ENCODE measurements at places on chromosomes 2 and 18.

DNA sequence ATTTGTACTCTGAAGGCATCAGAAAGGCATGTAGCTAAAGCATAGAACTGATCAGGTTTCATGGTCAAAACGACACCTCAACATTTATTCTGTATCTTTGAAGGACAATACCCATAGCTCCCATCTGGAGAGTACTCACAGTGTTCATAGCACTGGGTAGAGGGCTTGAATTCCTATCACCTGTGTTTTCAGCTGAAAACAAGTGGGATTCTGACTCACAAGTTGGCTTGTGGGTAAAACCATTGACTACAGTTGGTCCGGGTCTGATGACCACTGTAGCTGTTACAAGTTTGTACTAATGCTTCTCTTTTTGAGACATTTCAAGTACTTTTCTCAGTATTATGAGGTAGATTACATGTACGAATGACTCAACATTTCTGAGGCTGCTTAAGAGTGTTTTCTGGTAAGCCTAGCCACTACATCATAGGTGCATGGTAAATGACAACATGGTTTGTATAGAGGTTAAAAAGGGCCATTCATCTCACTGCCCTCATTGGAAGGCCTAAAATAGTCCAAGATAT is 68.6 kb upstream of the PELI1 start:
- DNase-seq: no peak

- DNase-seq: no peak
Measured at GRCh38 chr2:72090781-72091482, 56.7 kb downstream of the CYP26B1 start.

DNA sequence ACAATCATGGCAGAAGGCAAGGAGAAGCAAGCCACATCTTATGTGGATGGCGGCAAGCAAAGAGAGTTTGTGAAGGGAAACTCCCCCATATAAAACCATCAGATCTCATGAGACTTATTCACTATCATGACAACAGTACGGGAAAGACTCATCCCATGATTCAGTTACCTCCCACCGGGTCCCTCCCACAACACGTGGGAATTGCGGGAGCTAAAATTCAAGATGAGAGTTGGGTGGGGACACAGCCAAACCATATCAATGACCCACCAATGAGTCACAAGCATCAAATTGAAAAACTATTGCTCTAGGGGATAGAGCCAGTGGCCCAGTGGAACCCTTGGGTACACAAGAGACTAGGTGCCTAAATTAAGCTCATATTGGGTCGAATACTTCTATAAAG is 157.4 kb downstream of the FBXO15 start:
- DNase-seq: peak; percentile 63

DNA sequence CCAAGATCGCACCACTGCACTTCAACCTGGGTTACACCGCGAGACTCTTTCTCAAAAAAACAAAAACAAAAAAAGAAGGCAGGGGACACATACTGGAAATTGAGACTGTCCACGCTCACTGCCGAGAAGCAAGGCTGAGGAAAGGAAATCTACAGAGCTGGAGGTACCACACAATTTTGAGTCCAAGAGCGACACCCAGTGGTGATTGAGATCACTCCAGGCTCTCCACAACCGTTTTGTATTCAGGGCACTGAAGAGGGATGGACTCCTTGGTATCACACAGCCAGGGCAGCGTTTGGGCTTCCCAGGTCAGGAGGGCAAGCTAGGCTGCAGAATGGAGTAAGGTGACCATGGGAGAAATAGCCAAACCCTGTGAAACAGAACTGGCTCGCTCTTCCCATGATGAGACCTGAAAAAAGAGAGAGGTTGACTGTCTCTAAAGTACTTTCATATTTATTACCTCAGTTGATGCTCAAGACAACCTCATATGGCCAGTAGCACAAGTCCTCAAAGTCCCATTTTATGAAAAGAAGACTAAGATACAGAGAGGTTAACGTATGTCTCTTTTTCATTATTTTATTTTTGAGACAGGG is 74.5 kb upstream of the YPEL5 start:
- DNase-seq: no peak

- DNase-seq: no peak
Measured at GRCh38 chr2:121316986-121317385, 32.0 kb upstream of the TFCP2L1 start.

DNA sequence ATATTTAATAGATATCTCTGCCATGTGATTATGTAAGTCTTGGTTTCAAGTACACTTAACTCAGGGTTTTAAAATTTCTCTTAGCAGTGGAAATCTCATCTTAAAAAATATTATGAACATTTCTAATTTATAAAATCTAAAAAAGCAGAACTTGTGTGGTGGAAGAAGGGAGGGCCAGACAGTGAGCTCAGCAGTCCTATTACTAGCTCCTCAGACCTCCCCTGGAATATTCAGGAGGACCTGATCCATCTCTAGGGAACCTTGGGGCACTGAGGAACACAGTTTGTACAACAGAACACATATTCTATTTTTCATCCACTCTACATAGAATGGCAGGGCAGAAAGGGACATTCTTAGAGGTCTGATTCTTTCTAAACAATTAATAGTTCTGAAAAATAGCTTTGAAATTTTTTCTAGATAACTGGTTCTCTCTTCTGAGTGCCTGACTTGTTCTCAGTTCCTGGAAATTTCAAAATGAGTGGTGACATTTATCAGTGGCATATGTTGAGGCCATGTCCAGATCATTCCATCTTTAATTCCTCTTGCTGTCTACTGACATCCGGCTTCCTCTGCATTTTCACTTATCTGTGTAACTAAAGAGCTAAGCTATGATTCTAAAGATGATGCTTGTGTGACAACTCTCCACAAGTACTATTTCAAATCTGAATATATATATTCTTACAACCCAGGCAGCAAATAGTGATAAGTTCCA is 8.2 kb upstream of the MAP4K4 start:
- no peak for DNase-seq

DNA sequence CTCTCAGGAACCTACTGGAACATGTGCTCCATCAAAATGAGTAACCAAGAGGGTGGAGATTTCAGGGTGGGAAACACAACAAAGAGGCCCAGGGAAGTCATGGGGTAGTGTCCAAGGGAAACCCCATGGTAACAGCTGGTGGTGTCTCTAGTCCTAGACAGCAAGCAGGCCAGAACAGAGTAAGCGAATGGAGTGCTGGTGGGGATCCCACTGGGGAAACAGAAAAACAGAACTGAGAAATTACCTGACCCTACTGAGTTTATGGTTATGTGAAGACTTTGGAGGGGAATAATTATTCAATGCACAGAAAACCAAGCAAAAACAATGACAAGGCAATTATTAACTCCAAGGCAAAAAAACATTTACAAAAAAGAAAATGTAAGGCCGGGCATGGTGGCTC is 16.9 kb downstream of the ERCC3 start:
- DNase-seq: no peak

DNA sequence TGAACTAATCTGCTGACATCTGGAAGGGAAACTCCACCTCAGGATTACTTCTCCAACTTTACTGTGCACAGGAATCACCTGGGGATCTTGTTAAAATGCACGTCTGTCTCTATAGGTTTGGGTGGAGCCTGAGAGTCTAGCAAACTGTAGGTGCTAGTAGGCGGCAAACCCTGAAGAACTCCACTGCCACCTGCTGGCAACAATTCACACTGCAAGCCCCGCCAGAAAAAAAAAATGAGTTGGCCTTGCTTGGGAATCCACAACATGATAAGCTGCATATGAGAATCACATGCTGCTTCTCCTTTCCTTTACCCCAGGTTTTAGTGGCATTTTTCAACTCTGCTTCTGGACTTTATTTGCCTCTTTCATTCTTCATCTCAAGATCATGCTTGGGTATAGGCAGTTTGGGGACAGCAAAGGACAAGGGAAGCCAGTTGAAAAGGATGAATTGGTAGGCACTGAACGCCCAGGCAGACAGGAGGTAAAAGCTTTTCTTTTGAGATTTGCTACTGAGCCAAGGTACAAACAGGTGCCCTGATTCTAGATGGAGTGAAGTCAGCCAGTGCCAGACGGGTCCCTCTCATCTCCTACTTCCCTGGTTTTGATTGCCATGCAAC is 88.8 kb downstream of the VIT start:
- DNase-seq: peak; percentile 67

DNA sequence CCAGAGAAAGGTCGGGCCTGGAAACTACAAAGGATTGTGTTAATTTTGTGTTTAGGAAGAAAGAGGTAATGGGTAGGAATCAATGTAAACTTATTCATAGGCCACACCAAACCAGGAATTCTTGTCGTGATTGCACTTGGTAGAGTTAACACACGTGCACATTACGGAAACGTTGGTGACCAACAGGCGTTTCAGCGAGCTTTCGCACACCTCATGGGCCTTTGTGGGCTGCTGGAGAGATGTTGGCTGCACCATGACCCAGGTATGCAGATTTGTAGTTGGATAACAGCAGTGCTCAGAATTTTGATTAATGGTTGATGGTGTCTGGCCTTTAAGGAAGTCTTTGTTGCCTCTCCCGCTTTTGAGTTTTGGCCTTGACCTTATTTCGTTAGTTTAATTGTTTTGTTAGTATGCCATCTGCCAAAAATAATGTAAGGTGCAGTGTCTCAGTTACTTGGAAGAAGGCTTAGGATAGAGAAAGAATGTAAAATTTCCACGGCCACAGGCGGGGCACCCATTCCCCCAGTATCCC is 1.9 kb downstream of the ZNF236 start:
- DNase-seq: no peak

GRCh38 chr2:190599073-190599472 is 49.8 kb upstream of the NAB1 start:
- no peak for DNase-seq

DNA sequence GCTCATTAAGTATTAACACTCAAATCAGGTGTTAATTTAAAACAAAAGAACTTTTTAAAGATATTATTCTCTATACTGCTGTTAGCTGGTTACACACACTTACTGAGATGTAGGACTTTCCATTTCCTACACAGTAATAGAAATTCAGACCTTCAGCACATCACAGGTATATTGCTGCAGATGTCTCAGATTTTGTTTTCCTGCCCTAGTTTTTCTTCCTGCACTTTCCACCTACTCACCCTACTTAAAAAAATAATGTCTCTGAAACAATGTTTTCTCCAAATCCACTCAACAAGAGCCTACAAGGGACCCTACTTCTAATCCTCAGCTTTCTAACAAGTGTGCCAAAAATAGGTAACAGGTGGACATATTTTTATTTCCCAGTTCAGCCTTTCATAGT is 43.9 kb downstream of the DYM start:
- DNase-seq: no peak

- DNase-seq: no peak
Measured at GRCh38 chr2:28648671-28649395, 102.8 kb upstream of the PPP1CB start.

GRCh38 chr2:5777131-5777535 is 84.9 kb downstream of the SOX11 start:
- DNase-seq: no peak

DNA sequence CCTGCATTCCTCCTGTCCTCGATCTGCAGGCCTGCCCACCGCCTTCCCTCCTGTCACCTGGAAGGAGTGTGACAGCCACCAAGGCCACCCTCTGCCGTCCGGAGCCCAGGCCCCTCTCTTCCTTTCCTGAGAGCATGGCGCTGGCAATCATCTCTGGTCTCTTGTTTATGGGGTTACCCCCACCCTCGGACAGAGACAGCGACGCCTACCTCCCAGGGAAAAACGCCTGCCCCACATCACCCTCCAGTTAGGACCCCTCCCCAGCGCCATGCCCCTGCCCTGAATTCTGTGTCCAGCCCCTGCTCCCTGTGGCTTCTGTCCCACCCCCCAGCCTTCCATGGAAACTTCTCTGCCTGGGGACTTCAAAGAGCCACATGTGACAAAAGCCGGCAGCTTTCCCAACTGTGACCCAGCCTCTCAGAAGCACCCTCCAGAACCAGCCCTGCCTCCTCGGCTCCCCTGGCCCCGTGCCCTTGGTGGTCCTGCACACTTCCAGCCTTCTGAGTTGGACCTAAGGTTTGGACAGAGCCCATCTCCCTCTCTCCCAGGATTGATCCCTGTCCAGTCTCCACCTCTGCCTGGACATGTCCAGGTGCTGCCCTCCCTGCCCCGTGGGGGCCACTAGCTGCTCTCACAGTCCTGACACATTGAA is 145.0 kb upstream of the HDAC4 start:
- DNase-seq: no peak

- DNase-seq: no peak
Measured at GRCh38 chr2:7281231-7282201, 364.3 kb downstream of the RNF144A start.

GRCh38 chr2:118056165-118056534 is 32.1 kb upstream of the INSIG2 start:
- no peak for DNase-seq

DNA sequence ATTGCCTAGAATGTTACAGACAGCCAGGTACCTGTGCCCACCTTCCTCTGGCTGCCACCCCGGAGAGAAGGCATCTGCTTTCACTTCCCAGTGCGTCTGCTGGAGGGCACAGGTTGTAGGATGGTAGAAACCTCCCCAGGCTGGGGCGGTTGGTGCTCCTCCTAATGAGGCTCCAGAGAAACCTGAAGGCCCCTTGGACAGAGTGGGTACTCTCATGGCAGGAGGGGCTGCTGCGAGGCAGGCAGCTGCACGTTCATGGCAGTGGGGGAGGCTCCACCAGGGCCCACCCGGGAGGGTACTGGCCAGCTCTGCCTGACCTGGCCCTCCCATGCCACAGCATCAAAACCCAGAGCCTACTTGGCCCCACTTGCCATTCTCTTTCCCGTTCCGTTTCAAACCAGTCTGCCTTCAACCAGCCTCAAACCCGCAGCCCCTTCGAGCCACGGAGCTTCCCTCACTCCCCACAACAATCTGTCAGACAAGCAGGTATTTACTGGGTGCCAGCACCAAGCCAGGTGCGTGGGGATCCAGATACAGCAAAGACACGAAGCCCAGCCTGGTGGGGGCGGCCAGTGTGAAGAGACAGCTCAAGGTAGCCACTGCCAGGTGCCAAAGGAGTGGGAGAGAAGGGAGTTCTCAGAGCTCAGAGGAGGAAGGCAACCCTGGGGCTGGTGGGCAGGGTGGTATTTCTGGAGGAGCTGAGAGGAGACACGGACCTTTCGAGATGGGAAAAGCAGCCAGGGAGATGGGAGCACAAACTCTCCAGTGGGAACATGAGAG is 229.6 kb downstream of the LOXHD1 start:
- no peak for DNase-seq

Data from T1000 (cell line).